ENCODE measurements at places on chromosomes 6 and 20.

DNA sequence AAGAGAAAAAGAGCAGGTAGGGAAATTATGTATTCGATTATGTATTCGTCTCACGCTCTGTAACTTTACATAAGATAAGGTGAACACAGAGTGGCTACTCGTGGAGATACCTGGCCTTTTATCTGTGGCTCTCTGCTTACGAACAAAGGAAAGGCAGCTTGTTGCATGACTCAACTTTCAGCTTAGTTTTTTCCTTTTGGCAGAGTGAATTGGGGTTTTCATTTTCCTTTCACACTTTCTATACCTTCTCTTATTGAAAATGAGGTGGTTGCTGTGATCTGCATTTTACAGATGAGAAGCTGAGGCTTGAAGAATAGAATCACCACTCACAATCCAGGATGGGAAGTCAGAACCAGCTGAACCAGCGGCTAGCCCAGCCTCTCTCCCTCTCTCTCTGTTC is 13.3 kb upstream of the KCNK15 start:
- DNase-seq = no peak

- DNase-seq = no peak
Measured at GRCh38 chr6:150427037-150427602, 58.3 kb downstream of the IYD start.

DNA sequence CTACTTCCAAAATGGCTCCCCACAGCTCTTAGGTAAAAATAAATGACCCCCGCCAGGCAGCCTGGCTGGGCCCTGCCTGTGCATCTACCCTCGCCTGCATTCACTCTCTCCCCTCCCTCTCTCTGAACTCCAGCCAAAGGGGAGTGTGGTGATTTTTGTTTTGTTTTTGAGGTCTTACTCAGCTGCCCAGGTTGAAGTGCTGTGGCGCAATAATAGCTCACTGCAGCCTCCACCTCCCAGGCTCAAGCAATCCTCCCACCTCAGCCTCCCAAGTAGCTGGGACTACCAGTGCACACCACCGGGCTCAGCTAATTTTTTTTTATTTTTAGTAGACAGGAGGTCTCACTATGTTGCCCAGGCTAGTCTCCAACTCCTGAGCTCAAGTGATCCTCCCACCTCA is 15.8 kb downstream of the NFATC2 start:
- DNase-seq = no peak

DNA sequence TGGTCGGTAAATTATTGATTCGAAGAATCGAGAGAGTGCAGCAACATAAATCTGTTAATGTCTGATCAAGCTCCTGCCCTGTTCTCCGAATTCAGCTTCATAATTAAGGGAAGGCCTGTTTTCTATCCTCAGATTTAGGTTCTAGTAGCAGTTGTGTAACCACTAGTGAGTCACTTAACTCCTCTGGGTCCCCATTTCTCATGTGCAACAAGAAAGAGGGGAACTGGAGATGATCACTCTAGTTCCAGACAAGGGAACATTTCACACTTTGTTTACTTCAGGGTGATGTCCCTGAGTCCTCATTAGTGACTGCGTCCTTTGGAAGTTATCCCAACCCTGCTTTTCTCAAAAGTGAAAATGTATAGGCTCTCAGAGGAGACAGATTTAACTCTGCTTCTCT is 68.1 kb upstream of the RNF146 start:
- no peak for DNase-seq

DNA sequence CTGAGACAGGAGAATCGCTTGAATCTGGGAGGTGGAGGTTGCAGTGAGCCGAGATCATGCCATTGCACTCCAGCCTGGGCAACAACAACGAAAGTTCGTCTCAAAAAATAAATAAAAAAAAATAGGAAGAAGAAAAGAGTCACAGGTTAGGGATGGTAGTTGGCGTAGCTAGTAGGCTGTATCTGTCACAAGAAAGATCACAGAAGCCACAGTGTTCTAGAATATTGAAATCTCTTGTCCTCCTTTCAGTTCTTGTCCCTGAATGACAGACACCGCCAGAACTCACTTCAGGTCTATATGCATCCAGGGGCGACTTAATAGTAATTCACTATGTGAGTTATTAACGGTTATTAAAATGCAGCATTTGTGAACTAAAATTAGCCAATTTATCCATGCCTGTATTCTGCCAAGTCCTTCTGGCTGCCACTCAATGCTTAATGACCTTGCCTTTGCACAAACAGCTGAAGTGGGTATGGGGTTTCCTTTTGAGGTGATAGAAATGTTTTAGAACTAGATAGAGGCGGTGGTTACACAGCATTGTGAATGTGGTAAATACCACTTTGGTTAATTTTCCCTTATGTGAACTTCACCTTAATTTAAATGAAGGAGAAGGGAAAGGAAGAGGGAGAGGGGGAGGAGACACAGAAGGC is 41.3 kb upstream of the ZMYND8 start:
- DNase-seq = no peak

All from nephron progenitor cell (in vitro differentiated cells).